ENCODE measurements at places on chromosomes 1 and 21.
A peak's percentile ranks its signal among the peaks of the same experiment; 100 is the strongest.

DNA sequence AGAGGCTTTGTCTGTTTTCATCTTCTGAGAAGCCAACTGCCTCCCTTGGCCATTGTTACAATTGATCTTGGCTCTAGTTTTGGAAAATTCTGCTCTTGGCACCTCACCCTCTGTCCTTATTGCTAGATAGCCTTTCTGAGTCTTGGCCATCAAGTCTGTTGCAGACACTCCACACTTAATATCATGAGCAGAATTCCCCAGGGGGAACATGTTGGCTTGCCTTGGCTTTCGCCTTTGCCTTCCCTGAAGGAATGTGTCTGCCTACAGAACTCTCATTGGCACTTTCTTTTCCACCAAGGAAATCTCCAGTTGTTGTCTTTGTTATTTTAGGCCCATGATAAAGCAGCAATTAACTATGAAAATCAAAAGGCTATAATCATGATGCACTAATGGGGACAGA, 42.7 kb upstream of the LDLRAP1 start:
- no peak for DNase-seq

GRCh38 chr1:20666804-20667203, 5.6 kb upstream of the DDOST start:
- peak; percentile 10 for DNase-seq

DNA sequence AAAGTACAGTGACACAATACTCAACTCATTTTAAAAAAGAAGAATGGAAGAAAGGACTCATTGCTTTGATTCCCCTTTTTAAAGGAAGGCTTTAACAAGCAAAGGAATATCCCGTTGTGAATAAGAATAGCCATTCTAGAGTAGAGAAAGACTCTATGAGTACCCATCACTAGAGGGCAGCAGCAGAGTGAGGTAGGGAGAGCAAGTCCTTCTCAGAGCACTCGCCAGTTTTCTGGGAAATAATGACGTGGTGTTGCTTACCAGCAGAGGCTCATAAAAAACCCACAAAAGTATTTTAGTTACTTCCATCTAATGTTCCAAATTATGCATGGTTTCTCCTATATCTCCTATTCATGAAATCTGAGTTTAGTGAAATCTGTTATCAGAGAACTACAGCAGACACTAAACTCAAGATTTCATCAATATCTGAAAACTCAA, 74.6 kb downstream of the USP24 start:
- DNase-seq, result peak; percentile 87

- DNase-seq, result no peak
These were observed 7.4 kb downstream of the EIF2D start for GRCh38 chr1:206604861-206605260.

- no peak for DNase-seq
These were observed 41.7 kb upstream of the CD2 start for GRCh38 chr1:116712510-116712909.

DNA sequence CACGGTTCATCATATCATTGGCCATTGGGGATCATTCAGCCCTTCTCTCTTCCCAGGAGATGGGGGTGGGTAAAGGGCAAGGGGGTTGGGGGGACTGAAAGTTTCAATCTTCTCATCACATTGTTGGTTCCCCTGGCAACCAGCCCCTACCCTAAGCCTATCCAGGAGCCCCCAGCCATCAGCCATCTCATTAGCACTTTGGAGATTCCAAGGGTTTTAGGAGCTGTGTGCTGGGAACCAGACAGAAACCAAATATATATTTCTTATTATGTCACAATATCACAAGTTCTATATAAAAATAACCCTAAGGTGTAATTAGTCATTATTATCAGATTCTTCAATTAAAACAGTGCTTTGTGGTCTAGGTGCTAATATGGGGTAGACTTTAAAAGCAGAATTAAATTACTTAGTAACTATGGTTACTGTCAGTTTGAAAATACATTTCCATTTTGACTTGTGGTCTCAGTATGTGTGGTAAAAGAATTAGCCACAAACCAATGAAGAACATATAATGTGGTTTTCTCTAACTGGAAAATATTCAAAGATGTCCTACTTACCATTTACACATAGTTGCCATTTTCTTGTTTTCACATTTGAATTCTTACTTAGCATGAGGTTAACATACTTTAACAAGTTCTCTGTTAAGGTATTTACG, 28.1 kb downstream of the IL23R start:
- peak; percentile 58 for DNase-seq

GRCh38 chr1:93753791-93754763, 72.4 kb upstream of the BCAR3 start:
- DNase-seq, result no peak

GRCh38 chr1:31387612-31388011, 14.7 kb upstream of the FABP3 start:
- DNase-seq, result no peak

GRCh38 chr1:59514061-59514909, 217.4 kb downstream of the FGGY start:
- no peak for DNase-seq

- no peak for DNase-seq
These were observed 317.7 kb upstream of the FAM78B start for GRCh38 chr1:166484471-166484870.

DNA sequence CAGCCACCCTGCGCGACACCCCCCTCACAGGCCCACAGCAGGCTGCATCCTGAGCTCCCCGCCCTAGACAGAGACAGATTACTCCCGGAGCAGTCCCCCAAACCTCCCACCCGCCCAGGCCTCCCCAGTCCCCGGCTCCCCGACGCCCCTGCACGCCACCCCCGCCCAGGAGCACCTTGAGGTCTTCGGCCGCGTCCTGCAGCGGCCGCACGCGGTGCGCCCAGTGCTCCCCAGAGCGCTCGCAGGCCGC, 731 bp downstream of the TRIM11 start:
- no peak for DNase-seq

DNA sequence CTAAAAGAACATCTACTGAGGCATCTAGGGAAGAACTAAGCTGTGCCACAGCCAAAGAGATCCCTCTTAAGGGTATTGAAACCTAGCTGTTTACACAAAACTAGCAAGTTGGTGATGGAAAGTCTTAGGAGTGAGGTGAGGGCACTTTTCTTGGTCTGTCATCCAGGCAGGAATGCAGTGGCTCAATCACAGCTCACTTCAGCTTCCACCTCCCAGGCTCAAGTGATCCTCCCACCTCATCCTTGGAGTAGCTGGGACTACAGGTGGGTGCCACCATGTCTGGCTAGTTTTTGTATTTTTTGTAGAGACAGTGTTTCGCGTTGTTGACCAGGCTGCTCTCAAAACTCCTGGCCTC, 2.4 kb downstream of the PLEKHO1 start:
- DNase-seq, result no peak

GRCh38 chr1:167764458-167765330, 42.9 kb downstream of the MPZL1 start:
- no peak for DNase-seq

GRCh38 chr1:182909578-182909977, 43.4 kb downstream of the SHCBP1L start:
- no peak for DNase-seq

- DNase-seq, result no peak
These were observed 7.4 kb downstream of the PIGM start for GRCh38 chr1:160024195-160024905.

GRCh38 chr1:53678507-53678906, 60.5 kb downstream of the GLIS1 start:
- no peak for DNase-seq

GRCh38 chr1:29581256-29581655, 344.9 kb downstream of the PTPRU start:
- no peak for DNase-seq

DNA sequence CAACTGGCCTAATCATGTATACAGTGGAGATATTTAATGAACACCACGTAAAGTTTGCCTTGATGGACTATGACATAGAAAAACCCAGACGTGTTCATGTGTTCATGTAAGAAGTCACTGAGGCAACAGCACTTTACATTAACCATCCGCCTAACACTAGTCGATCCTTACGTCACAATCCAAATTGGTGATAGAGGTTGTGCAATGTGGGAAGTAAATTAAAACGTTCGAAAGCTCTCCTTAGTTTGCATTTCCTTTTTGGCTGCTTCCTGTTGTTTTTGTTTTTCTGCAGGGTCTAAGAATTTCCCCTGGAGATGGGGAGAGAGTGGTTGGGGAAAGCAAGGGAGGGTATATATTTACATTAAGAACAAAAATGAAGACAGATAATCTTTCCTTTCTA, 587.5 kb upstream of the ADGRL2 start:
- no peak for DNase-seq

DNA sequence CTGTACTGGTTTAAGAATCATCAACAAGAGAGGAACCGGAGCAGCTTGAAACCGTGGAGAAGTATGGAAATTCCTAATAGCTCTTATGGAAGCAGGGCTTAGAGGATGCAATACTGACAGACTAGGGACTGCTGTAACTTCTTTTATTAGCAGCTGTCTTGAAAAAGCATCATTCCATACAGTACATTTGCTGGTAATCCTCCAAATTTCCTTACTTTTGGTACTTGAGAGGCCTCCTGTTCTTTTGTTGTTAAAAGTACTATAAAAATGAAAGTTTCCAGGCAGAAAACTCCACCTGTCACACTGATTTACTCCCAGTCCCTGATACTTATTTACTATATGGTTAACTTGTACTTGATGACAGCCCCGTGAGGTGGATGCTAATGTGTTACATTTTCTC, 7.7 kb downstream of the OMA1 start:
- DNase-seq, result no peak

- no peak for DNase-seq
These were observed 24.8 kb downstream of the GABPA start for GRCh38 chr21:25759573-25759972.

GRCh38 chr1:91844862-91845528, 41.0 kb downstream of the TGFBR3 start:
- DNase-seq, result no peak

DNA sequence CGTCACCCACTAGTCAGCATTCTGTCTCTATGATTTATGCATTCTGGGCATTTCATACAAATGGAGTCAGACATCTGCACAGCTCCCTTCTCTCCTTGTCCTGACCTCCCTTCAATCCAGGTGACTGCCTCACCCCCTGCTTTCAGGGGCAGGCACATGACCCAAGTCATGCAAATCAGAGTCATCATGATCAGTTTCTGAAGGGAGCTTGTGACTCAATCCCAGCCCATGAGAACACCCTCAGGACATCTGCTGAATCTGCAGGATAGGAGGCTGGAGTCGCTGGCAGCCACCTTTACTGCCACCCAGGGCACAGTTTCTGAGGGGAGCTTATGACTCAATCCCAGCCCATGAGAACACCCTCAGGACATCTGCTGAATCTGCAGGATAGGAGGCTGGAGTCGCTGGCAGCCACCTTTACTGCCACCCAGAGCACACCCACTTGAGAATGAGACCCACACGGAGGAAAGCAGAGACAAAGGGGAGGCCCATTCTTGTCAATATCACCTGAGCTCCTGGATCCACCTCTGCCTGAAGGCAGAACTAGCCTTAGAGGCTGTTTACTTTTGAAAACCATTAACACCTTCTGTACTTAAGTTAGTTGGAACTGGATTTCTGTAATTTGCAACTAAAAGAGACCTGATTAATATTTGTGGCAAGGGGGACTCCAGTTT, 62.3 kb upstream of the SLC25A33 start:
- DNase-seq, result no peak

DNA sequence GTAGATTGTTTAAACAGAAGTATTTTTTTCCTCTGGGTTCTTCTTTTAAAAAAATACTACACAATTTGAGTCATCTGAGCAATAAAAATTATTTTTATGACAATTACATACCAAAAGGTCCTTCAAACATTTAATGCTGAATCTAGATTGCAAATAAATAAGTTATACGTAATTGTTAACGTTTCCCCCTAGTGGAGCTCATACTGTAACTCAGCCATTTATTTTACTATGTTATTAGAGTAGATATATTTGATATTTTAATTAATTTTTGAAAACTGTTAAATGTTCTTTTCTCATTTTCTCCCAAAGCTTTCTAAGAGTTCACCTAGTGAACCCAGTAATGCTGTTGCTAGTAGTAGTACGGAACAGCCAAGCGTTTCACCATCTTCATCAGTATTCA, 33.5 kb downstream of the ZMYM1 start:
- no peak for DNase-seq

DNA sequence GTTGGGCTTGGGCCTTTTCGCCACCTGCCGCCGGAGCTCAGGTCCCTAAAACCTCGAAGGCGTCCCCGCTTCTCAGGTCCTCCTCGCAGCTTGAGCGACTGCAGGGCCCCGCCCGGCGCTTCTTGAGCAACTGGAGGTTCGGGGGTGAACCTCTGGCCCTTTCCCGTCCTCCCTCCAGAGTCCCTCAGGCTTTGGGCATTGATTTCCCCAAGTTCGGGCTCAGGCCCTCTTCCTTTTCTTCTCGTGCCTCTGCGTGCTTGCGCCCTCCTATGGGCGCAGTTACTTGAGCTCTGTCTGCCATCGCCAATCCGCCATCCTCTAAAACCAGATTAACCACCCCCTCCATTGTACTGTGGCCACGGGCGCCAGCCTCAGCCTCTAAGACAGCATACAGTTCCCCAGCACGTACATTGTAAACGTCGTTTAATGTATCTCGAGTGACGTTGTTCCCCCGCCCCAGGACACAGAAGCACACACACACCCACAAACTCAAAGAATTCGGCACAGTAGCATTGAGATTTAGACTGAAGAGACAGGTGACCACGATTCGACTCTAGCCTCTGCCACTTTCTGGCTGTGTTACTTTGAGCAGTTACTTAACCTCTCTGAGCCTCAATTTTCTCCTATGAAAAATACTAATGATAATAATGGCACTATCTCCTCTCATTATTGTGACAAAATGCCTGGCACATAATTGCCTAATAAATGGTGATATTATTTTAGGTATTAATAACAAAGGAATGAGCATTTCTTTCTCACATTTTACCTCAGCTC, 22.6 kb downstream of the BTG2 start:
- peak; percentile 86 for DNase-seq

GRCh38 chr1:145858901-145859490, at the start of gene PIAS3:
Gene PIAS3 (minus strand): TSS chr1:145859081. CDS start chr1:145858990, 91 bp downstream.
- DNase-seq, result peak; percentile 86

GRCh38 chr1:60978421-60979357, 103.7 kb upstream of the NFIA start:
- peak; percentile 44 for DNase-seq

GRCh38 chr1:197773856-197774255, 1.4 kb downstream of the DENND1B start:
- DNase-seq, result no peak

DNA sequence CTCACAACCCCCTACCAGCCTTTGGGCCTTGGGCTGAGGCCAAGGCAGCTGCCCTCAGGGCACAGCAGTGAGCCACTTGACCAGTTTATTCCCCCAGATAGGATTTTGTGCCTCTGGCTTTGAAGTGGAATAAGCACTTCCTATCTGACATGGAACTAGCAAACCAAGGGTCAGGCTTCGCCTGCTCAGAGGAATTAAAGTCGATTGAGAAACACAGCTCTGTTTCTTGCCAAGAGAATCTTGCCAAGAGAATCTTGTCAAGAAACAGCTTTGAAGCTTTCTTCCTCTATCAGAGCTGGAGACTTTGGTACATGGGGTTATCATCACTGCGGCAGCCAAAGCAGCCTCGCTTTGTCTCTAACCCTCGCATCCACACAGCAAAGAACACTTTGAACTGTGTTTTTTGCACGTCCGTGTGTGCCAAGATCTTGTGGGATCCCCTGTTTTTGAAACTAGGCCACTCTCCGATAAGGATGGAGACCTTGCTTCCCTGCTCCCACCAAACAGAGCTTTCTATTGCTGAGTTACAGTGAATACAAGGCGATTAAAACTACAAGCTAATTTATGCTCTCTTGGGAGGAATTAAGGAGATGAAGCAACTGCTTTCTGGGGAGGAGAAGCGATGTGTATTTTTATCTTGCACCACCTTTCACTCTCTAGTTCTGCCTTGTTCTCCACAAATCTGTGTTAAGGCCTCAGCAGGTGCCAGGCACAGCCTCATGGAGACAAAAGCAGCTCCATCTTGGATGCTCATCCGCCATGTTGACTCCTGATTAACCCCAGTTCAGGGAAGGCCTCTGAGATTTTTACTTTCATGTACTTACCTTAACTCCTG, 67.3 kb downstream of the RHOU start:
- DNase-seq, result no peak

All from CD4-positive, alpha-beta T cell treated with Interleukin-10 for 1 hour (primary cell).